ENCODE measurements at places on chromosomes 12 and 14. TPM values are rescaled to one million over a fixed set of nuclear protein-coding genes. Genes with fewer than 3 reads are reported as not detected.

Gene TAS2R42
- not detected for total RNA-seq

DNA sequence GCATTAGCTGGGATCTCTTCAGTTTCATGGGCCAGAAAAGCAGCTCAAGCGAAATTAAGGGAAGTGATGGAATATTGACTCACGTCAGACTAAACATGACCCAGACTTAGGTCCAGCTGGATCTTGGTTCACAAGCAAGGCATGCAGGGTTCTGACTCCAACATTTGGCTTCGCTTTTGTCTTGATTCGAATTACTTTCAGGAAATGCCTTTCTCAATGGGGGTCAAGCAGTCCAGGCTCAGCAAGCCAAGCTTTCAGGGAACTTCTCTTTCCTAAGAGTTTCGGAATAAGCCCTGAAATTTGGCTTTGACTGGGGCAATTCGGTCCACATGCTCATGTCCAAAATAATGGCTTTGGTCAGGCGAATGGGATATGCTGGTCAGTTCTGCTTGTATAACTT, 678.7 kb upstream of the TMEM132C start:
- DNase-seq: no peak

- no peak for DNase-seq
These were observed 10.8 kb downstream of the SDSL start for GRCh38 chr12:113432986-113433385.

Gene SLC17A8
- total RNA-seq: 15.2 TPM

GRCh38 chr14:94481468-94482131, 5.6 kb upstream of the SERPINA9 start:
- no peak for DNase-seq

Gene CNTN1
- total RNA-seq: 3.1 TPM

DNA sequence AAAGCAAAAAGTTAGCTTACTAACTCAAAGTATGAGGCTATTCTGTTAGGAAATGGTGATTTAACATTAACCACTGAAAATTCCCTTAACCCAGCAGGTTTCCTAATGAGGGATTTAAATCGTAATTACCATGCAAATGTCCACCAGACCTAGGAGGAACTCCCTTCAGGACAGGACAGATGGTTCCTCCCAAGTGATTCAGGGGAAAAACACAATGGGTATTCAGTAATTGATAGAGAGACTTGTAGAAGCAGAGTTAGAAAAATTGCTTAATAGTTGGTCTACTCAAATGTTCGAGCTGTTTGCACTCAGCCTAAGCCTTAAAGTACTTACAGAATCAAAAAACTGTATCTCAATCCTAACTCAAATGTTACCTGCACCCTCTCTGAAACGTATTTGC, 21.6 kb downstream of the RERGL start:
- no peak for DNase-seq
